ENCODE measurements at places on chromosomes 4 and X. TPM values are rescaled to one million over a fixed set of nuclear protein-coding genes. Genes with fewer than 3 reads are reported as not detected.

Gene CNGA1
- not detected for total RNA-seq

Gene TEX13D
- total RNA-seq, result not detected

Gene SH3BGRL
- 132 TPM for total RNA-seq

Gene GAGE12J
- total RNA-seq, result not detected

Gene SLC10A4
- total RNA-seq, result 0.26 TPM

Gene SPANXN3
- not detected for total RNA-seq

Gene ADH1B
- not detected for total RNA-seq

Gene JCHAIN
- total RNA-seq, result not detected

Gene TMEM47
- 39.6 TPM for total RNA-seq

Gene PNMA6E
- not detected for total RNA-seq

Gene EGFL6
- not detected for total RNA-seq

GRCh38 chrX:67725471-67725870, 181.7 kb downstream of the AR start:
- no peak for DNase-seq

GRCh38 chr4:88341227-88342192, 37.1 kb upstream of the HERC6 start:
- peak; percentile 92 for DNase-seq

- no peak for DNase-seq
These were observed 89.1 kb downstream of the FNIP2 start for GRCh38 chr4:158857951-158858350.

GRCh38 chr4:99647071-99647470, 10.6 kb downstream of the C4orf54 start:
- DNase-seq, result no peak

- no peak for DNase-seq
These were observed 39.7 kb downstream of the ANAPC10 start for GRCh38 chr4:145058256-145058655.

GRCh38 chr4:1569461-1570151, 114.5 kb downstream of the FAM53A start:
- no peak for DNase-seq

- no peak for DNase-seq
These were observed 583.6 kb upstream of the PCDH10 start for GRCh38 chr4:132565542-132565941.

- no peak for DNase-seq
These were observed 2.7 kb upstream of the TSPAN7 start for GRCh38 chrX:38558686-38559085.

GRCh38 chrX:134418317-134419113, 41.5 kb upstream of the HPRT1 start:
- no peak for DNase-seq

GRCh38 chr4:169854090-169854489, 96.3 kb upstream of the HPF1 start:
- no peak for DNase-seq

- DNase-seq, result no peak
These were observed at the start of gene IL9R for GRCh38 chrX:155997436-155997835. TSS of gene IL9R (plus strand) at chrX:155997696. CDS start at chrX:155997760, 64 bp downstream.

DNA sequence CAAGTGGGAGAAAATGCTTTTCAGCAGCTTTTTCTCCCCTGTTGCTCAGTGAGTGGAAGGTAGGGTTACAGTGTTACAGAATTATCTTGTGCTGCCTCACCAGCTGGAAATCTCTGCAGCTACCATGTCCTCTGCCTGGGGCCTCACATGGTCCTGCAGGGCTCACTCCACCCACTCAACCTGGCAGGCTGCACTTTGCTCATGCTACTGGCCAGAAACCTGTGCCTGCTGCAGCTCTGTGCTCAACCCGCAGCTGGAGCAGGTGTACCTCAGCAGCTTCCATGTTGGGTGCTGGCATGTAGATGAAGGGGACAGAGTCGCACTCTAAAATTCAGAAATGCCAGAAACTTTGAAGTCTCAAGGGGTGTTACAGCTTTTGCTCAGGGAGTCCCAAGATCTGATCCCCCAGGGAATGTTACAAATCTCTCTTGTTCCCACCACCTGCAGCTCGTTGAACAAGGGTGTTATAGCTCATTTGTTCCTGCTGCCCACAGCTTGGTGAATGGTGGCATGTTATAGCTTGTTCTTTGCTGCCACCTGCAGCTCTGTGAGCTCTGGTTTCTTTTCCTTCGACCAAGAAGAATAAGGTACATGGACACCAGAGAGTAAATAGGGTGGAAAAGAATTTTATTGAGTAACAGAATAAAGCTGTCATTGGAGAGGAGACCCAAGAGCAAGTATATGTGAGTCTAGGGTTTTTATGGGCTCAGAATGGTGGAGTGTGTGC, 845.8 kb downstream of the TECRL start:
- no peak for DNase-seq

GRCh38 chrX:84248226-84248625, 60.2 kb upstream of the RPS6KA6 start:
- DNase-seq, result peak; percentile 74

- DNase-seq, result no peak
These were observed 831.2 kb upstream of the PCDH10 start for GRCh38 chr4:132317923-132318322.

DNA sequence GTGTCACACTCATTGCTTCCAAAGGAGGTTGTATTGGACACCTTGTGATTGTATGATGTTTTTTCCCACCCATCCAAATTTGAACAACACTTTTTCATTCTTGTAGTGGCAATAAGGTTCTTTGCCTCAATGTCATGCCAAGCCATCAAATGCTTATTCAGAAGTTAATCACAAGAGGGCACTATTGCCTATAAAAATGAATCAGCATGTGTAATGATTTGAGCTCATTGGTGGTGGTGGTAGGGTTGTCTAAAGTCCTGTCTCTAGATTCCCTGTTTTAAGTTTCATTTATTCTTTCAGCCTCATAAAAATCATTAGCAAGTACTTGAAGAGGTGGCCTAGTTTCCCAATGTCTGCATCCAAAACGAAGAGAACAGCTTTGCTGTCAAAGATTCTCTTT, 37.0 kb downstream of the IRS4 start:
- peak; percentile 2 for DNase-seq

GRCh38 chr4:1975391-1975801, 33.4 kb downstream of the NELFA start:
- no peak for DNase-seq

GRCh38 chrX:5802391-5802790, 426.3 kb downstream of the NLGN4X start:
- DNase-seq, result no peak

GRCh38 chr4:175065228-175065627, 147.1 kb downstream of the ADAM29 start:
- no peak for DNase-seq

GRCh38 chr4:48669086-48669485, 111.0 kb downstream of the FRYL start:
- DNase-seq, result no peak

DNA sequence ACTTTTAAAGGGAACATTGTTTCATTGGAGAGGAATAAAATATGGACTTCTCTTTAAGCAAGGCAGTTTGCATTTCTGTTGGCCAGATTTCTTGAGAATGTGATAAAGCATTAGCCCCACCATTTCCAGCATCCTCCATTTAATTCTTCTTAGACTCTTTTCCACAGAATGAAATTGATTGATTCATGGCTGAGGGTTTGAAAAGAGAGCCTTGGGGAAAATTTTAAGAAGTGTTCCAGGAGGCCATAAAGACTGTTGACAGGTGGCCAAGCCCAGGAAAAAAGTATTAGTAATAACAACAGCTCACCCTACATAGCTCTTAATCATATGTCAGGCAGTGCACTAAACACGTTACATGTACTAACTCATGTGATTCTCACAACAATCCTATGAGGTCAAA, 53.4 kb downstream of the SHROOM3 start:
- peak; percentile 16 for DNase-seq

- no peak for DNase-seq
These were observed 64.6 kb upstream of the MTM1 start for GRCh38 chrX:150503898-150504219.

DNA sequence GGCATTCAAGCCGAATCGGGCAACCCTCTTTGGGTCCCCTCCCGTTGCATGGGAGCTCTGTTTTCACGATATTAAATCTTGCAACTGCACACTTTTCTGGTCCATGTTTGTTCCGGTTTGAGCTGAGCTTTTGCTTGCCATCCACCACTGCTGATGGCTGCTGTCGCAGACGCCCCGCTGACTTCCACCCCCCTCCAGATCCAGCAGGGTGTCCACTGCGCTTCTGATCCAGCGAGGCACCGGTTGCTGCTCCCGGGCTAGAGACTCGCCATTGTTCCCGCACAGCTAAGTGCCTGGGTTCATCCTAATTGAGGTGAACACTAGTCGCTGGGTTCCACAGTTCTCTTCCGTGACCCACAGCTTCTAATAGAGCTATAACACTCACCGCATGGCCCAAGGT, 13.3 kb downstream of the ACOX3 start:
- no peak for DNase-seq

GRCh38 chr4:107862658-107863057, 37.9 kb downstream of the SGMS2 start:
- peak; percentile 55 for DNase-seq

GRCh38 chr4:185090592-185090991, 52.5 kb upstream of the SLC25A4 start:
- no peak for DNase-seq

- no peak for DNase-seq
These were observed 186.0 kb downstream of the DCHS2 start for GRCh38 chr4:154305616-154306015.

DNA sequence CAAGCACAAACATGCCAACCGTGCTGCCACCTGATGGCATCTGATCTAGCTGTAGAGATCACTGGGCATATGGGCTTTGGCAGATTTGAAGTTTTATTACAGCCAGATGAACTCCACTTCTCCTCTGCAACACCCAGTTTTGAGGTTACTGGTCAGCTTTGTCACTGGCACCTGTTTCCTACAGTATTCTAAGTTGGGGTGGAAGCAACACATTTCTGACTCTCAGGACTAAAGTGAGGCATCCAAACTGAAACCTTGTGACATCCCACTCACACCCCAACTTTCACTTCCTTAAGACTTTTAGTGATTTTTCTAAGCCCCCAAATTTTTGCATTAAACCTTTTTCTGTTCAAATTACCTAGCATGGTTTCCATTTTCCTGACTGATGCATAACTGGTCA, 115.1 kb upstream of the PCDH18 start:
- DNase-seq, result no peak

DNA sequence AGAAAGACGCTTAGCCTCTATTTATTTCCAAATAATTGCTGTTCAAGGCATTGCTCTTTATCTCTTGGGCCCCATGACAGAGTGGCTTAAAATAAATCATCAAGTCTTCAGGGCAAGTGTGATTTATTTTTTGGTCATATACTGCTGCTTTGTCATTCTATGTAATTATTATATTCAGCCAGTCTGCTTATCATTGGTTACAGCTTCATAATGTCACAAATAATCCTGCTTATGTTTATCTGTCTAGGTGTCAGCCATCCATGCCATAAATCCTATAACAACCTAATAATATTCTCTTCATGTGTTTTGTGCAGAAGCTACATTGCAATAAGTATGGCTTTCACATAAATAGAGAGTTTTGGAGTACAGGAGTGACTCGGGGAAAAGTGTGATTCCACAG, 41.0 kb downstream of the HHIP start:
- no peak for DNase-seq

GRCh38 chr4:169934794-169935429, 91.3 kb downstream of the MFAP3L start:
- no peak for DNase-seq

GRCh38 chr4:169253113-169253671, 17.6 kb downstream of the SH3RF1 start:
- peak; percentile 53 for DNase-seq

DNA sequence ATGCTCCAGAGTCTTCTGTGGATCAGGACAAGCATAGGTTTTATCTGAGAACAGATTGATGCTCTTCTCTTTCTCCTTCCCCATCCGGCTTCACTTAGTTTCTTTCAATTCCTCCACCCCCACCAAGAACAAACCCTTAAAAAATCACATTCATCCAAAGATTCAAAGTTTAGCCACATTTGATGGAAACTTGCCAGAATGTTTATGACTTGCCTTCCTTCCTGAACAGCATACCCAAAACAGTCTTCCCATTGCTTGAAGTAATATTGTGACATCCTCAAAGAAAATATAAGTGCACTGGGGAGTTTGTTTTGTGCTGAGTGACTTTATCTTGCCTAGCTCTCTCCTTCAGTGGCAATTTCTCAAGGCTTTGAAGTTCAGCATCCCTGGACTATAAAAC, 83.0 kb downstream of the MAGEB17 start:
- DNase-seq, result peak; percentile 4

DNA sequence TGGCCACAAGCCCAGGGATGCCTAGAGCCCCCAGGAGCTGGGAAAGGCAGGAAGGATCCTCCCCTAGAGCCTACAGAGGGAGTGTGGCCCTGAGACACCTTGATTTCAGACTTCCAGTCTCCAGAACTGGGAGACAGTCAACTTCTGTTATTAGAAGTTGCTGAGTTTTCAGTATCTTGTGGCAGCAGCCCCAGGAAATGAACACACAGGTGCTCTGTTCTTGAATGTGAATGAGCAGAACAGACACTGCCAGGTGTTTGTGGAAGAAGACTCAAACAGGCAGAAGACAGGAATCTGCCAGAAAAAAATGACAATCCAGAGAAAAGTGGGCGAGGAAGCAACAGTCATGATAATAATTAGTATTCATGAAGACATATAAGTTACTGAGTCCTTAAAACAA, 64.5 kb upstream of the STS start:
- no peak for DNase-seq

DNA sequence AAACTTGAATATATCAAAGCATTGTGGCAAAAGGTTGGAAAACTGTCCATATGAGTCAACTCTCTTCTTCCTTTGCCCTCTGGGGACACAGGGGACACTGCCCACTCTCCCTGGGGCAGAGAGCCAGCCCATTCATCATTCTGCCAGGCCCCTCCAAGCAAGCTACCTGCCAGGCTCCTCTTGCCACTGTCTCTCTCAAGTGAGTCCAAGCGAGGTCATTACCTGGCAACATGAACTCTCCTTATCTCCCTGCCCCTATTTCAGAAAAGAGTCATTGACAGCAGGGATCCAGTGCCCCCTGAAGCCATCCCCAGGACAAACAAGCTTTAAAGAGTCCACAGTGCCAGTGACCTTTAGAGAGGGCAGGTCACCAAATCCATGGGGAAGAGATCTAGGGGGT, 312.7 kb upstream of the PPARGC1A start:
- no peak for DNase-seq

- peak; percentile 27 for DNase-seq
These were observed 352.9 kb downstream of the RAPGEF2 start for GRCh38 chr4:159455675-159456237.
